Activated CD4-positive, alpha-beta T cell treated with anti-CD3 and anti-CD28 coated beads, Interleukin-2, amount 10 ng/mL, durations not matched to agents 7 days and 5 days (primary cell): ENCODE measurements at places on chromosomes 12 and 14.

GRCh38 chr14:68857516-68858070 is 64.7 kb upstream of the ZFP36L1 start:
- H3K27me3 ChIP-seq: no peaks in the 10 kb centered on the region
- DNase-seq: no peak
- H3K4me1 ChIP-seq: no peaks in the 10 kb centered on the region
- no peak overlapping the region for H3K4me3 ChIP-seq
- no peaks in the 10 kb centered on the region for H3K36me3 ChIP-seq

DNA sequence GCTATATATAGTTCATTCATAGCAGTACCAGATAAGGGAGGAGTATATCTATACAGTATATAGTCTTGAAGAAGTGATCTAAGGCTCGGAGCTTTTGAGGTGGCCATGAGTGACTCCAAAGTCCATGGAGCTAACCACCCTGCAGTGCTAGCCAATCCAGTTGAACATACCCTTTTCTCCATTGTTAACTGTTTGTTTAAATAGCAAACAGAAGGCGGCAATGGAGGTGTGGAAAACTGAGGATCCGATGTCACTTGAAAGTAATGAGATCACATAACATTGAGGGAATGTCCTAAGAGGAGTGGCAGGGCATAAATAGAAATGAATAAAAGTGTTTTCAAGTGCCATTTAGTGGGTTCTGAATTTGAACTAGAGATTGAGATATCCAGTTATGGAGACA is 12.4 kb upstream of the SNAPC1 start:
- H3K36me3 ChIP-seq: peaks cover 49% of the 10 kb centered on the region
- peak overlapping the region; percentile 68 for H3K27ac ChIP-seq
- peak overlapping the region; percentile 94 for H3K4me3 ChIP-seq
- peaks cover 55% of the 10 kb centered on the region for H3K4me1 ChIP-seq
- H3K27me3 ChIP-seq: peaks cover 4% of the 10 kb centered on the region

DNA sequence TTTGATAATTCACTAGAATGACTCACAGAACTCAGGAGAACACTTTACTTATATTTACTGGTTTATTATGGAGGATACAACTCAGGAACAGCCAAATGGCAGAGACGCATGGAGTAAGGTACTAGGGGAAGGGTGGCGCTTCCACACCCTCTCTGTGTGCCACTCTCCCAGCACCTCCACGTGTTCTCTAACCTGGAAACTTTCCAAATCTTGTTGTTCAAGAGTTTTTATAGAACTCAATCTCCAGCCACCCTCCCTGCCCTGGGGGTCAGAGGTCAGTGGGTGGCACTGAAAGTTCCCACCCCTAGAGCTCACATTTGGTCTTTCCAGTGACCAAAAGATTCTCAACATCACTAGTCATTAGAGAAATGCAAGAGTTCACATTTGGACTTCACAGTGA is 13.2 kb downstream of the TRIM9 start:
- H3K27ac ChIP-seq: no peak overlapping the region
- H3K36me3 ChIP-seq: no peaks in the 10 kb centered on the region
- H3K4me3 ChIP-seq: no peak overlapping the region
- DNase-seq: no peak

DNA sequence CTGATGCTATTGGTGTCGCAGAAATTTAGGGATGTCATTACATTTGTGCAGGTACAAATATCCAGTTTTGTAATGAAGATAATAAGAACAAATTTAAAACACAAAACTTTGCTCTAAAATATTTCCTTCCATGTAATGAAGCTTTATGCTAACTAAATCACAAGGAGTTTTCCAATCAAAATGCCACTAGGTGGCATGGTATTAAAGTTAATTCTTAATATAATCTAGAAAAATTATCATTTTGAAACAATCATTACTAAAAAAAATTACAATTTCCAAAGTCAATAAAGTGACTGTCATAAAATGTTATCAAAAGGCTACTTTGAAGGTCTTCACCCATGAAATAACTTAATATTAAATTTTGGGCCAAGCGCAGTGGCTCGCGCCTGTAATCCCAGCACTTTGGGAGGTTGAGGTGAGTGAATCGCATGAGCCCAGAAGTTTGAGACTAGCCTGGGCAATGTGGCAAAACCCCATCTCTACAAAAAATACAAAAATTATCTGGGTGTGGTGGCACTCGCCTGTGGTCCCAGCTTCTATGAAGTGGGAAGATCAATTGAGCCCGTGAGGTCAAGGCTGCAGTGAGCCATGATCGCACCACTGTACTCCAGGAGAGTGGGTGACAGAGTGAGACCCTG is 77.4 kb downstream of the KIF21A start:
- H3K4me3 ChIP-seq: no peak overlapping the region
- no peaks in the 10 kb centered on the region for H3K27me3 ChIP-seq
- H3K36me3 ChIP-seq: peaks cover 16% of the 10 kb centered on the region
- no peak overlapping the region for H3K27ac ChIP-seq
- DNase-seq: no peak

- no peaks in the 10 kb centered on the region for H3K27me3 ChIP-seq
- peak overlapping the region; percentile 76 for H3K27ac ChIP-seq
- H3K36me3 ChIP-seq: peaks cover 2% of the 10 kb centered on the region
- no peak overlapping the region for H3K4me3 ChIP-seq
- H3K4me1 ChIP-seq: peaks cover 44% of the 10 kb centered on the region
- DNase-seq: no peak
Observed at GRCh38 chr12:75977590-75977951, 54.0 kb downstream of the PHLDA1 start.

DNA sequence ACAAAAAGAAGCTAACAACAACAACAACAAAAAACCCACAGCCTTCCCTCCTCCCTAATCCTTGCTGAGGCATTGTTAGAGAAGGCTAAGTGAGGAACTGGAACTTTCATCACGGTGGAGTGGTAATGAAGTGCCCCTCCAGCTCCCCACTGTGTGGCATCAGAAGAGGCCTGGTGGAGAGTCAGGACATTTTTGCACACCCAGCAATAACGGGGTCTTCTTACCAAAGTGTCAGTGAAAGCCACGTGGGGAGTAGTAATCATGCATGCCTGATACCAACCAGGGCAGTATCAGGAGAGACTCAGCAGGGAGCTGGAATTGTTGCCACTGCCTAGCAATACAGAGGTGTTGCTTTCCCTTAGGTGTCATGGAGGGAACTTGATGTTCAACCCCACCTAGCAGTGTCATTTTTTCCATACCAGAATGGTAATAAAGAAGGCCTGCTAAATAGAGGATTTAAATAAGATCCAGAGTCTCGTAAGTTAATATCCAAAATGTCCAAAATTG is 299.7 kb upstream of the RGS6 start:
- peaks cover 55% of the 10 kb centered on the region for H3K36me3 ChIP-seq
- H3K27me3 ChIP-seq: no peaks in the 10 kb centered on the region
- no peak overlapping the region for H3K27ac ChIP-seq
- H3K4me3 ChIP-seq: no peak overlapping the region
- H3K4me1 ChIP-seq: peaks cover 9% of the 10 kb centered on the region

- no peaks in the 10 kb centered on the region for H3K36me3 ChIP-seq
- H3K4me3 ChIP-seq: no peak overlapping the region
- peaks cover 3% of the 10 kb centered on the region for H3K4me1 ChIP-seq
Observed at GRCh38 chr12:116406529-116406928, 129.0 kb upstream of the MED13L start.

- no peak for DNase-seq
- H3K27me3 ChIP-seq: peaks cover 5% of the 10 kb centered on the region
- H3K27ac ChIP-seq: peak overlapping the region; percentile 97
- peaks cover 2% of the 10 kb centered on the region for H3K36me3 ChIP-seq
Observed at GRCh38 chr14:32202491-32202997, 525 bp downstream of the RNU6-8 start.

- peaks cover 17% of the 10 kb centered on the region for H3K4me1 ChIP-seq
- H3K36me3 ChIP-seq: no peaks in the 10 kb centered on the region
- H3K27me3 ChIP-seq: no peaks in the 10 kb centered on the region
- peak overlapping the region; percentile 11 for H3K27ac ChIP-seq
- DNase-seq: no peak
- no peak overlapping the region for H3K4me3 ChIP-seq
Observed at GRCh38 chr14:76776428-76777251, 15.4 kb downstream of the VASH1 start.

DNA sequence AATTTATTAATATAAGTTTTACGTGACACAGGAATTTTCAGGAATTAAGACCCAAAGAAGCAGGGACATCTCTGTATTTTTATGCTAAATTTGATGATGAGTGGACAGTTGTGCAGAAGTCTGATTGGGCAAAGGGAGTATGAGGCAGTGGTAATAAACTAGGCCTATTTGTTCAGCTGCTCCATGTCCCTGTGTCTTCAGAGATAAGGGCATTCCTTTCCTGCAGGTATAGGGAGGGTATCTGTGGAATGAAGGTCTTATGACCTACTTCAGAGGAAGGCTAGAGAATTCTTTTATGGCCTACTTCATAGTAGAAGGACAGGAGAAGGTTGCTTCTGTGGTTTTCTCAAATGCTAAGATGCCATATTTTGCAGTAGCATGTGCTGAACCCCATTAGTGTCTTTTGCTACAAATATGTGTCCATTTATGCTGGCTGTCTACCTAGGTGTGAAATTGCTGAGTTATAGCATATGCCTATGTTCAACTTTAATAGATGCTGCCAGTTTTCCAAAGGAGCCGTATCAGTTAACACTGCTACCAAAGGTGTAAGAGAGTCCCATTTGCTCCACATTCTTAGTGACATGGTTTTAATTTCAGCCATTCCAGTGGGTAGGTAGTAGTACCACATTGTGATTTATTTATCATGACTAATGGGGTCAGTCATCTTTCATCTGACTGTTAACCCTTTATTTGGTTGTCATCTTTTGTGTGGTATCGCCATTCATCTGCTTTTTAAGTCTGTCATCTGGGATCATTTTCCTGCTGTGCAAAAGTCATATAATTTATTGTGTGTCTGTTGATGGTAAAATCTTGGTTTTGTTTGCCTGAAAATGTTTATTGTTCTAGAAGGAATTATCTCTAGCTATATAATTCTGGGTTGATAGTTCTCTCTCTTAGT is 410.7 kb upstream of the RGS6 start:
- no peaks in the 10 kb centered on the region for H3K27me3 ChIP-seq
- H3K4me1 ChIP-seq: peaks cover 12% of the 10 kb centered on the region
- no peak overlapping the region for H3K4me3 ChIP-seq
- no peak for DNase-seq
- H3K27ac ChIP-seq: peak overlapping the region; percentile 64

- DNase-seq: no peak
- H3K36me3 ChIP-seq: no peaks in the 10 kb centered on the region
- H3K4me3 ChIP-seq: no peak overlapping the region
- no peak overlapping the region for H3K27ac ChIP-seq
- no peaks in the 10 kb centered on the region for H3K4me1 ChIP-seq
- H3K27me3 ChIP-seq: peaks cover 2% of the 10 kb centered on the region
Observed at GRCh38 chr14:101494826-101495225, 66.5 kb upstream of the DIO3 start.

- peaks cover 13% of the 10 kb centered on the region for H3K4me1 ChIP-seq
- no peaks in the 10 kb centered on the region for H3K36me3 ChIP-seq
- peak overlapping the region; percentile 52 for H3K4me3 ChIP-seq
- DNase-seq: no peak
- H3K27ac ChIP-seq: peak overlapping the region; percentile 20
Observed at GRCh38 chr12:111034886-111035577, 114.7 kb upstream of the MYL2 start.

- no peaks in the 10 kb centered on the region for H3K27me3 ChIP-seq
- no peak overlapping the region for H3K27ac ChIP-seq
- H3K4me1 ChIP-seq: no peaks in the 10 kb centered on the region
- no peak overlapping the region for H3K4me3 ChIP-seq
Observed at GRCh38 chr12:127268706-127269425, 998.1 kb upstream of the TMEM132C start.

- H3K27ac ChIP-seq: peak overlapping the region; percentile 61
- no peaks in the 10 kb centered on the region for H3K27me3 ChIP-seq
- no peak for DNase-seq
- H3K4me1 ChIP-seq: peaks cover 17% of the 10 kb centered on the region
- no peak overlapping the region for H3K4me3 ChIP-seq
- H3K36me3 ChIP-seq: peaks cover 21% of the 10 kb centered on the region
Observed at GRCh38 chr12:3631759-3632158, 121.2 kb downstream of the CRACR2A start.

GRCh38 chr12:69527506-69528272 is 57.5 kb downstream of the FRS2 start:
- no peak overlapping the region for H3K27ac ChIP-seq
- no peak overlapping the region for H3K4me3 ChIP-seq
- no peaks in the 10 kb centered on the region for H3K27me3 ChIP-seq
- peaks cover 11% of the 10 kb centered on the region for H3K4me1 ChIP-seq
- no peak for DNase-seq

DNA sequence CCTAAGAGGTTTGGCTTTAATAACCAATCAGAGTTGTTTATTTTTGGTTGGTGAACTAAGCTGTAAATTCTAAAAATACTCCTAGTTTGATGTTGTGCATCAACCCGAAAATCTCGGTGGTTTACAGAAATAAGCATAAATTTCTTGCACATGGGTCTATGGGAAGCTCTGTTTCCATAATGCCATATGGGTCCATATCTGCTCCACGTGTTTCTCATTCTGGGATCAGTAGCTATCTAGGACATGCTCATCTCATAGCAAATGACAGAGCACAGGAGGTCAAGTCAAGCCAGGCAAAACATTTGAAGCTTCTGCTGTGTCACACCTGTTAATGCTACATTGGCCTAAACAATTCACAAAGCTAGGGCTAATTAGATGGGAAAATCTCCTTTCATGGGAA is 23.1 kb downstream of the NUP37 start:
- H3K27ac ChIP-seq: no peak overlapping the region
- no peak for DNase-seq
- H3K4me1 ChIP-seq: peaks cover 4% of the 10 kb centered on the region
- peaks cover 28% of the 10 kb centered on the region for H3K36me3 ChIP-seq
- H3K4me3 ChIP-seq: no peak overlapping the region
- H3K27me3 ChIP-seq: no peaks in the 10 kb centered on the region

GRCh38 chr12:122917507-122918121 is 21.7 kb upstream of the VPS37B start:
- no peak for DNase-seq
- H3K4me1 ChIP-seq: peaks cover 9% of the 10 kb centered on the region

- H3K36me3 ChIP-seq: no peaks in the 10 kb centered on the region
- H3K4me3 ChIP-seq: no peak overlapping the region
- H3K27me3 ChIP-seq: peaks cover 3% of the 10 kb centered on the region
- H3K27ac ChIP-seq: no peak overlapping the region
- DNase-seq: no peak
- peaks cover 4% of the 10 kb centered on the region for H3K4me1 ChIP-seq
Observed at GRCh38 chr12:131882804-131883520, 11.5 kb upstream of the ULK1 start.

GRCh38 chr12:120813588-120814153 is 88.0 kb downstream of the ACADS start:
- peaks cover 14% of the 10 kb centered on the region for H3K4me1 ChIP-seq
- no peaks in the 10 kb centered on the region for H3K27me3 ChIP-seq
- peaks cover 14% of the 10 kb centered on the region for H3K36me3 ChIP-seq
- H3K27ac ChIP-seq: no peak overlapping the region
- no peak for DNase-seq
